ENCODE measurements at places on chromosomes 3 and 15. TPM values are rescaled to one million over a fixed set of nuclear protein-coding genes. Genes with fewer than 3 reads are reported as not detected.

Gene CHAC1
- 4.7 TPM for total RNA-seq

Gene ASB14
- not detected for total RNA-seq

Gene LYZL4
- total RNA-seq: not detected

Gene GABRA5
- total RNA-seq: not detected

Gene GREM1
- total RNA-seq: not detected

Gene CISH
- total RNA-seq: 300 TPM

Gene C15orf62
- 1.0 TPM for total RNA-seq

Gene MYEF2
- total RNA-seq: 25.2 TPM

Gene SLC6A1
- not detected for total RNA-seq

Gene CSPG4
- total RNA-seq: not detected

Gene B3GNT5
- 0.67 TPM for total RNA-seq

Gene CIB2
- 0.44 TPM for total RNA-seq

Gene TMCO5A
- not detected for total RNA-seq

Gene SLC27A2
- total RNA-seq: 9.9 TPM

Data from activated CD4-positive, alpha-beta T cell treated with anti-CD3 and anti-CD28 coated beads, Interleukin-2, amount 10 ng/mL, durations not matched to agents 7 days and 5 days (primary cell).